ENCODE measurements at places on chromosomes 2 and 18. TPM values are rescaled to one million over a fixed set of nuclear protein-coding genes. Genes with fewer than 3 reads are reported as not detected.

- DNase-seq, result no peak
These were observed 7.3 kb downstream of the PXDN start for GRCh38 chr2:1736997-1737480.

The PIEZO2 gene
- 0.32 TPM for total RNA-seq

DNA sequence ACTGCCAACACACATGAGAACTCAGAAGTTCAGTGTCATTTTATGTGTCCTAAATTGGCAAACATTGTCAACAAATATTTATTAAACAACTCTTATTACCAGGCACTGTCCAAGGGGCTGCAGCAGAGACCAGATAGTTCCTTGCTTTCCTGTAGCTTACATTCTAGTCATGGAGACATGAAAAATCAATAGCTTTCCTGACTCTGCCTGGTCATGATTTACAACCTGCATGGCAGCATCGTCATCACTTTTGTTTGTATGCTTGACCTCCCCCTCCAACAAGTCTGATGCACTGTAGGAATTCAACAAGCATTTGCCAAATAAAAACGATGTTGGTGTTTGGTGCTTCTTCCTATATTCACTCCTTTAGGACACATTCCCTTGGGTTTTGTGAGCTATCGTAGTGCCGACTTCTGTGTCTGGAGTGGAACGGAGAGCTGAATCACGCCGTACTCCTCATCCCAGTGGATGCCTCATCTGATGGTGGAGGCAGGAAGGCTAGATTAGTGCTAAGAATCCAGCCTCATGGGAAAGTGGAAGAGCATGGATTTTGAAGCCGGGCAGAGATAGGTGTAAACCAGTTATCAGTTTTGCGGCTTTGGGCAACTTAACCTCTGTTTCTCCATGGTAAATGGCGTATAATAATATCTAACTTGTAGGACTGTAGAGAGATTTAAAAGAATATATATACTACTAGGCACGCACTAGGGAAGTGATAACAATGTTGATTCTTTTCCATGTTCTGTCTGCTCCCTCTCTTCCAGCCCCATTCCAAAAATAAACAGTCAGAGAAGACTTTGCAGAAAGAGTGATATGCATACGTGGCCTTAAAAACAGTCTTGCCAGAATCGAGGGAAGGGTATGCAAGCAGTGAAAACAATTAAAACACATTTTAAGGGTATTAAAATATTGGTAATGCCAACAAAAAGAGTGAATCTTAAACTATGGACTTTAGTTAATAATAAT is 120.5 kb upstream of the ZFP36L2 start:
- no peak for DNase-seq

The MYO5B gene
- 0.38 TPM for total RNA-seq

GRCh38 chr2:45748239-45748638 is 96.8 kb downstream of the PRKCE start:
- no peak for DNase-seq

- DNase-seq, result no peak
These were observed 15.1 kb upstream of the MALL start for GRCh38 chr2:110130757-110131156.

The DCDC2C gene
- not detected for total RNA-seq

GRCh38 chr2:218229239-218229638 is 12.2 kb downstream of the ARPC2 start:
- DNase-seq, result no peak

The ZNF514 gene
- 14.7 TPM for total RNA-seq

- peak; percentile 80 for DNase-seq
These were observed 63.0 kb upstream of the TWIST2 start for GRCh38 chr2:238784671-238785527.

GRCh38 chr2:98158305-98158704 is 71.3 kb downstream of the VWA3B start:
- peak; percentile 64 for DNase-seq

GRCh38 chr2:224426656-224427055 is 24.7 kb upstream of the FAM124B start:
- no peak for DNase-seq

The INSIG2 gene
- 16.2 TPM for total RNA-seq

The CELF4 gene
- total RNA-seq, result 0.19 TPM

DNA sequence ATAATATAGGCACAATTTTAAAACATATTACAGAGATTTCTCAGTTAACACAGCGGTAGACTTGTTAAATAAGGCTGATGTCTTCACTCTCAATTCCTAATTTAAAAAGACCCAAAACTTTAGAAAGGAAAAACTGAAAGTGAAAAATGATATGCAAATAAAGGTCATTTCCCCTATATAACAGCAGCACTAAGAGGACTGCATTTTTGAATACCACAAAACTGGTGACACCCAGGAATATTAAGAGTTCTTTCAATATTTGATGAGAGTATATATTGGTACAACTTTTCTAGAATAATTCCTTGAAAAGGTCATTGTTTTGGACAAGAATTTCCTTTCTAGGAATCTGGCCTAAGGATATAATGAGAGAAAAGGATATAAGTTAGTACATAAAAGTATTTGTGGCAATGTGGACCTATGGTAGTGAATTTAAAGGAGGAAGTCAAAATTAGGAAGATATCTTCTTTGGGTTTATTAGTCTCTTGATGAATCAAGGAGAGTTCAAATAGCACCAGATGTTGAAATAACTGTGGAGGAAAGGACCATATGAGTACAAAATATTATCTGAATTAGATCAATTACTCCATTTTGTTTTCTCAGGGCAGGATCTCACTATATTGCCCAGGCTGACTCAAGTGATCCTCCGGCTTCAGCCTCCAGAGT is 70.3 kb downstream of the TMEM237 start:
- DNase-seq, result no peak

The DSG3 gene
- total RNA-seq, result not detected

The RAB27B gene
- 0.30 TPM for total RNA-seq

- DNase-seq, result no peak
These were observed 101.1 kb downstream of the DDX1 start for GRCh38 chr2:15692551-15693377.

GRCh38 chr2:117635481-117635880 is 179.0 kb upstream of the DDX18 start:
- DNase-seq, result no peak

GRCh38 chr2:25982273-25982967 is at the start of gene KIF3C:
Gene KIF3C, minus strand, starts transcription at chr2:25982497. Its CDS starts 580 bp downstream, at chr2:25981917.
- peak; percentile 78 for DNase-seq

DNA sequence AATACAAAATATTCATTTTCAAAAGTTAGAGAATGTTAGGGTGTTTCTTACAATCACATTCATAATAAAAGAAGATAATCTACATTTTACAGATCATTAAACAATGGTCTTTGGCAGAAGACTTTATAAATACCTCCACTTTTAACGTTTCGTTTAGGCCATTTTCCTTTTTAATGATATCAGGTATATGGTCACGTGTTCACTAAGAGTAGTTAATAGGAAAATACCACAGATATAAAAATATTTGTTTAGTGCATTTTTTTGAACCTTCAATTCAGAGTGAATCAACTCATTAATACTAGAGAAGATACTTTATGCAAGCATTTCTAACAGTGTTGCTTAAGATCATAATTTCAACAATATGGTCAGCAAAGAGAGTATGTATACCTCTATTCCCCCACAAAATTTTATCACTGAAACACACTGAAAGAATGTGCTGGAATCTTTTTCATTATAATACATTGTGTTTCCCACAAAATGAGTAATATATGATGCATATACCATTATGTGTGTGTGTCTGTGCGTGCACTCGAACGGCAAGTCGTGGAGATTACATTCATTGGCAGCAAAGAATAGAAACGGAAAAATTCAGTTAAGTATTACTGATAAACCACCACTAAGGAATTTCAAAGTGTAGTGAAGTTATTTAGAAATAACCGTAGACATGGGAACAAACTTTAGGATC is 319.9 kb upstream of the THUMPD2 start:
- no peak for DNase-seq

DNA sequence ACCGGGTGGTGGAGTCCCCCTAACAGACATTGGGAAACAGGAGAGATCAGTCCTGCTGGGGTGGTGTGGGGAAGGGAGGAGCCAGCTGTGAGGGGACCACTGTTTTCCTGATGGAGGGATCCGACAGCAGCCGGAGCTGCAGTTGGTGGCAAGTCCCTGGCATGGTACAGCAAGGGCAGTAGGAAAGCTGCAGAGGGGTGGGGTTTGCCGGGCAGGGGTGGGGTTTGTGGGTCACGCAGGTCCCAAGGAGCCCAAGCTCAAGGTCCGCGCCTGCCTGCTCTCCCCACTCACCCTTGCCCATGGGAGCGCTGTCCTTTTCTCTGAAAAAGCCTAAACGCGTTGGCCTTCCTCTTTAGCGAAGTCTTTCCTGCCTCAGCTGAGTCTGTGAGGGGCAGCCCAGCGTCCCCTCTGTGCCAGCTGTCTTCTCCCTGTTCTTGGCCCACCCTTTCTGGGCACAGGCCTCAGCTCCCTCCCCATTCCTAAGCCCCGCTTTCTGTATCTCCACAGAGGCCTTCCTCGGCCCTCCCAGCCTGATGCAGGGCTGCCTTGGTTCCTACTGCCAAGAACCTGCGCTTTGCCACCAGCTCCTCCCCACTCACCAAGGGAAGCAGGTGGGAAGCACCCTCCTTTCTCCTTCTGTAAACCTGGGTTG is 29.3 kb upstream of the INHBB start:
- no peak for DNase-seq

The COLEC11 gene
- 2.9 TPM for total RNA-seq

The C1QL2 gene
- total RNA-seq, result not detected

The PRSS56 gene
- total RNA-seq, result 0.19 TPM

- no peak for DNase-seq
These were observed 28.5 kb downstream of the NOSTRIN start for GRCh38 chr2:168830958-168831357.

- no peak for DNase-seq
These were observed 66.0 kb downstream of the STEAP3 start for GRCh38 chr2:119289642-119290041.

DNA sequence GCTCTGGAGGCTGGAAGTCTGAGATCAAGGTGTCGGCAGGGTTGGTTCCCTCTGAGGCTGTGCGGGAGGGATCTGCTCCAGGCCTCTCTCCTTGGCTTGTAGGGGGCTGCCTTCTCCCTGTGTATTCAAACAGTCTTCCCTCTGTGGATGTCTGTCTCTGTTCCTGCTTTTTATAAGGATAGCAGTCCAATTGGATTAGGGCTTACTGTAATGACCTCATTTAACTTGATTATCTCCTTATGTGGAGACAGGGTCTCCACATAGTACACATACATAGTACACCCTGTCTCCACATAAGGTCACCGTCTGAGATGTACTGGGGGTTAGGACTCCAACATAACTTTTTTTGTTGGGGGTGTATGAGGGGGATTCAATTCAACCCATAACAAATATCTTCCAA is 30.5 kb downstream of the TCF7L1 start:
- no peak for DNase-seq

- DNase-seq, result no peak
These were observed 651.1 kb downstream of the TDRD15 start for GRCh38 chr2:21774691-21775368.

The SGPP2 gene
- 15.3 TPM for total RNA-seq

DNA sequence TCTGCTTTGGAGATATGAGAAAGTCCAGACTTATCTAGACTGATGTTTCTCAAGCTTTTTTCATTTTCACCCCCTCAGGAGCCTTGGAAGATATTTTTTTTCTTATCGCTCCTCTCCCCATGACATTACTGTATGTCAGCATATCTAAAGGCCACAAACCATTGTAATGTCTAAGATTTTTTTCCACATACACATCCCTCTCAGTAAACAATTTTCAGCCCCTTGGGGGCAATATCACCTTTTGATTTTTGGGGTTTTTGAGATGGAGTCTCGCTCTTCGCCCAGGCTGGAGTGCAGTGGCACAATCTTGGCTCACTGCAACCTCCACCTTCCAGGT is 60.3 kb upstream of the REL start:
- no peak for DNase-seq

DNA sequence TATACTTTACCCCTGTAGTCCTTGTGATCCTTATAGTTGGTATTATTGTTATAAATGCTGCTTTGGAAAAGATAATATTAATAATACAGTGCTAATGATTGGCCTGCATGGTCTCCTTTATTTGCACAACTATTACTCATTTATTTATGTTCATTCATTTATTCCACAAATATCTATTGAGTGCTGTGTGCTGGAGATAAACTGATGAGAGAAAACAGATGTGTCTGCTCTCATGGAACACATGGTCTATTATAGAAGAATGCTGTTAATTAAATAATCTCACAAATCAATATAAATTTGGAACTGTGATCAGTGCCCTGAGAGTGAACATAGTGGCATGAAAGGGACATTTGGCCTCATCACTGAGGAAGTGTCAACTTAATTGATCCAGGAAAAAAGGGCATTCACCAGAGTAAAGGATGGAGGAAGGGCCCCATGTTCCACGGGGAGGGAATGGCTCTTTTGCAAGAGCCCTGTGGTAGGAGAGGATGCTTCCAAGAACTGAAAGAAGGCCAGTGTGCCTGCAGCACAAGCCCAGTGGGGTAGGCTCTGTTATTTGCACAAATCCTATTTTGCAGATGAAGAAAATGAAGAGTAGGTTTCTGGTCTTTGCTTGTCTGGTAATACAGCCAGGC is 91.5 kb upstream of the STK39 start:
- DNase-seq, result no peak

DNA sequence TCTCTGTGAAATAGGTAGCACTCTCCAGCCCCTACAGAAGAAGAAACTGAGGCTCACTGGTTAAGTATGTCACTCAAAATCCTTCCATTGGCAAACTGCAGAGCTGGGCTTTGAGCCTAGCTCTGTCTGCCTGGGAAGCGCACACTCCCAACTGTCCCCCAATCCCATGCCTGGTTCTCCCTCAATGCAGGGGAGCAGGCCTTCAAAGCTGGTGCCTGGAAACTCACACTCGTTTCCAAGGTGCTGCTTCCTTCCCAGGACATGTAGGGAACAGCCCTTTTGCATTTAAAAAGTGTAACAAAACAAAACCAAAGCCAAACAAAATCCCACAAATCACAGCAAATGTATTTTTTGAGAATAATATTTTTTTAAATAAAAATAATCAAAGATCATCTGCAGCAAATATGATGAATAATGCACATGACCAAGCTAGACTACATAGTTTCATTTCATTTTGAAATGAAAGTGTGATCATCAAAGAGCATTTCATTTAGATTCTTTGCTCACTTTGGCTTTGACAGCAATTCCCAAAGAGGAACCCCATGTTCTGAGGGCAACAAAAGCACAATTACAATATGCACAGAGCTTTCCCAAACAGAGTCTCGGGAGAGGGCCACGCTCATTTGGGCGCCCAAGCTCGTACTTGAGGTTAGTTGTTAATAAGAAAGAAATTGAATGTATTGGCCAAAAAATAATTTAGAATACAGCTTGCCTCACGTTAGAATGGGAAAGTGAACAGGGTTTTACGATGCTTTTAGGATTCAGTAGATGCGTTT is 96.7 kb upstream of the ACKR3 start:
- DNase-seq, result no peak

DNA sequence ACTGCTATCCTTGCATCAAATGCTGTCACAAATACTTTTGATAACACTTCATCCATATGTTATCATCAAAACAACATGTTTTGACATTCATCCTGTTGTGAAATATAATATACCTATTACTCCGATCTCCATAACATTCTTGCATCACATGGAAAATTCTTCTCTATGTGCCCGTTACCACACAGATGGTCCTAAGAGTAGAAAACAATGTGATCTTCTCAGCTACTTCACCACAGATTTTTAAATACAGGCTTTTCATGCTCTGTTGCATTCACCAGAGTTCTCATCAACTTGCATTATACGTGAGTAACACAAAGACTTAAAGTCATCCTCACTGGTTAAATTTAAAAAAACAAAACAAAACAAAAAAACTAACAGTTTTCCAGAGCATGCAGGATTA is 1603.3 kb upstream of the ZEB2 start:
- DNase-seq, result no peak

Data from Right ventricle myocardium superior (tissue), 1 donor.